AG04450 (cell line): ENCODE measurements at places on chromosomes 7 and 10.

DNA sequence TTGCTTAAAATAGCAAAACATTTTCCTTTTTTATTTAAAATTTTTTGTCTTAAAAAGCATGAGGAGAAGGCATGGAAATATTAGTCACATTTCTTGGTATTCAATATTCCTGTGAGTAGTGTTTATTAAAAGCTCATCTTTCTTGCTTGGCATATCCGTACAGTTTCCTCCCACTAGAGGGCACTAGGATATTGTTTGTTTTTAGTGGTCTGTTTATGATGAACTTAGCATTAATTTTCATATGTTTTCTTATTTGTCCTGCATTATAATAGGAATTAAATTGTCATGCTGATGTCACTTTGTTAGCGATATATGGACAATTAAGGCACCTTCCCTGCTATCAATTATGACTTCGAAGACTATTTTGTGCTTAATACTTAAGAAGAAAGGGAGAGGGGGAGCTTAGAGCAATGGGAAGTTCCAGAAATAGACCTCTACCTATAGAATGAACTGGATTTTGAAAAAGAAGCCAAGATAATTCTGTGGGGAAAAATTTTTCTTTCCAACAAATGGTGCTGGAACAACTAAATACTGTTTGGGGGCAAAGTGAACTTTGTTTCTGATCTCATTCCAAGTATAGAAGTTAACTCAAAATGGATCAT is 91.0 kb upstream of the STRIP2 start:
- DNase-seq, result no peak

DNA sequence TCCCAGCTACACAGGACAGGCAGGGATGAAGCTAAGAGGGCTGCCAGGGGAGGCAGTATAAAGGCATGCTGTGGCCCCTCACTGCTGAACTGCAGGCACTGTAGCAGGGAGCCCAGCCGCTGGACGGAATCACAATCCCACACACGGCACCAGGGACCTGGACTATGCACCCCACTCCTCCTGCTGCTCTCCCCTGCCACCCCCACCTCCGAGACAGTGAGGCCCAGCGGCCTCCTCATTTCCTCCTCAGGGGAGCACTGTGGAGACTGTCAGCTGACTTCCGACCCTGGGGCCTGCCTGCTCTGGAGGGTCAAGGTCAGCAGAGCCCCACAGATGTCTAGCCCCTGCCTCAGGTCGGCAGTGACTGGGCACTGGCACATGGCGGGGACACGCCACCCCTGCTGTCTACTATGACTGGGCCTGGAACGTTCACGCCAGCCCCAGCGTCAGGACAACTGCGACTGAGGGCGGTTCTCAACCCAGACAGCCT is 92.7 kb downstream of the FAM53B start:
- no peak for DNase-seq

GRCh38 chr7:365593-365992 is 75.6 kb downstream of the FOXL3 start:
- DNase-seq, result no peak

GRCh38 chr10:59907918-59908807 is 1.8 kb upstream of the CCDC6 start:
- DNase-seq, result peak; percentile 63

DNA sequence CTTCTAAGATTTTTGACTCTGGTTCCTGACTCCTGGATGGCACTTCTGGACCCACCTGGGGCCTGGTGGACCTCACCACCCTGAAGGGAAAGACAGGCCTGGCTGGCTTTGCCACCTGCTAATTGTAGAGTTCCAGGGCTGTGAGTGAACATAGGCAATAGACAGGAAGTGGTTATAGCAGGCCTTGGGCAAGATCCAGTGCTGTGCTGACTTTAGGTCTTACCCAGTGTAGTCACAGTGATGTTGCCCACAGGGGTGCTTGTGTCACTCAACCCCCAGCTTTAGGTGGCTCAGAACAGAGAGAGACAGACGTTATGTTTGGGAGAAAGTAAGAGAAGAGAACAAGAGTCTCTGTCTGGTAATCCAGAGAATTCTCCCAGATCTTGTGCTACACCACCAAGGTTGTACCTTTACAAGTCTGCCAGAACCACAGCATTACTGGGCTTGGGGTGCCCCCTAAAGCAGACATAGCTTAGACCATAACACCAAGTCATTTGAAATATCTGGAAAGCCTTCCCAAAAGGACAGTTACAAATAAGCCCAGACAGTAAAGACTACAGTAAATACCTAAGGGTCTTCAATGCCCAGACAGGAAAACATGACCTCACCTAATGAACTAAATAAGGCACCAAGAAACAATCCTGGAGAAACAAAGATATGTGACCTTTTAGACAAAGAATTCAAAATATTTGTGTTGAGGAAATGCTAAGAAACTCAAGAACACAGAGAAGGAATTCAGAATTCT is 303.4 kb downstream of the PCLO start:
- no peak for DNase-seq

DNA sequence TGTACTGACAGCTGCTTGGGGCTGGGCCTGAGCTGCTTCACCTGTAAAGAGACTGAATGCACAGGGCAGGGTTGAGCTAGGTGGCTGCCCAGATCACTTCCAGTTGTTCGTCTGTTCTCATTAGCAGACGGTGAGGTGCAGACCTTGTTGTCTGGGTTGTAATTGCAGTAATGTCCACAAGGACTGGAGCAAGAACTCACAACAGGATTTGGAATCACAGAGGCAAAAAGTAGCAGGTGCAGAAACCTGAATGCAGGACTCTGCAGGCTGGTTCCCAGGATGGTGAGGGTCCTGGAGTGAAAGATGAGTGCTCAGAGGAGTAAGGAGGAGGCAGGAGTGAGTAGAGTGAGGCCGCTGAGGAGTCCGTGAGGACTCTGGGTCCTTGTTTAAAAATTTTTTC is 9.2 kb downstream of the ZSCAN25 start:
- DNase-seq, result no peak

DNA sequence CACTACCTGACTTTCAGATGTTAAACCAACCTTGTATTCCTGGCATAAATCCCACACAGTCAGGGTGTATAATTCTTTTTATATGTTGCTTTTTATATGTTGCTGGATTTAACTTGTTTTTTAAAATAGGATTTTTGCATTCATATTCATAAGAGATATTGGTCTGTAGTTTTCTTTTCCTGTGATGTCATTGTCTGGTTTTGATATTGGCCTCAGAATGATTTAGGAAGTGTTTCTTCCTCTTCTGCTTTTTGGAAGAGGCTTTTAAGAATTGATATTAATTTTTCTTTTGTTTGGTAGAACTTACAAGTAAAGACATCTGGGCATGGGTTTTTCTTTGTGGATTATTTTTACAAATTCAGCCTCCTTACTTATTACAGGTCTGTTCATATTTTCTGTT is 93.1 kb downstream of the CARD11 start:
- DNase-seq, result no peak

- peak; percentile 16 for DNase-seq
These were observed 43.3 kb upstream of the MTURN start for GRCh38 chr7:30091491-30091912.

DNA sequence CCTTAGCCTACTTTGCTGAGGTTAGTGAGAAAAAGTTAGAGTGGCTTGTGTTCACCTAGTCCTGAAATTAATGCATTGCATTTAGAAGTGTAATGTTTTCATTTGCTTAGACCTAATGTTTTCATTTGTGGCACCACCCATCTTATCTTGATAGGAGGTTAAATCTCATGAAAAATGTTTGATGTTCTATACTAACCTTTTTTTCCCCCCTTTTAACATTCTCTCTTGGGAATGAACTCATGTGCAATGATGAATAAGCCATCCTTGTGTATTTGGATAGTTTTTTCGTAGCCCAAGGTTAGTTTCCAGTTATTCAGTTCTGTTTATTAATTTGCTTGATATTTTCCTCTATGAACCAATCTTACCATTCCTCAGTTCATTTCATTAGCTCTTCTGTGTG is 2.8 kb downstream of the FHIP2A start:
- no peak for DNase-seq

- DNase-seq, result no peak
These were observed 325.2 kb downstream of the PRPF18 start for GRCh38 chr10:13911821-13912520.

GRCh38 chr7:100678291-100678984 is 4.9 kb downstream of the GNB2 start:
- no peak for DNase-seq

GRCh38 chr7:46512891-46513413 is 591.9 kb upstream of the IGFBP3 start:
- peak; percentile 74 for DNase-seq

GRCh38 chr10:96512524-96513304 is 1.0 kb downstream of the TLL2 start:
- DNase-seq, result no peak

DNA sequence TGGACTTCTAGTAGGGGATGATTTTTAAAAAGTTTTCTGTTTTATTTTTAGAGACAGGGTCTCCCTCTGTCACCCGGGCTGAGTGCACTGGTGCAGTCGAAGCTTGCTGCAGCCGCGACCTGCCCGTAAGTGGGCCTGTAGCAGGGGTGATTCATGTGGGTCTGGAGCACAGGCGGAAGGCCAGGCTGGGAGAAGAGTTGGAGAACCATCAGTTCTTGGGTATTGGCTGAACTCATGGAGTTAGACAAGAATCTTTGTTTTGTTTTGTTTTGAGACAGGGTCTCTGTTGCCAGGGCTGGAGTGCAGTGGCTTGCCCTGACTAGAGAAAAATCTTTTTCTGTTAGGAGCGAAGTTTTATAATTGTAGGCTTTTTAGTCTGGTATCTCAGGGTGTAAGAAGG is 5.7 kb downstream of the SRRT start:
- no peak for DNase-seq

GRCh38 chr10:116263870-116264655 is 8.9 kb downstream of the GFRA1 start:
- DNase-seq, result no peak

DNA sequence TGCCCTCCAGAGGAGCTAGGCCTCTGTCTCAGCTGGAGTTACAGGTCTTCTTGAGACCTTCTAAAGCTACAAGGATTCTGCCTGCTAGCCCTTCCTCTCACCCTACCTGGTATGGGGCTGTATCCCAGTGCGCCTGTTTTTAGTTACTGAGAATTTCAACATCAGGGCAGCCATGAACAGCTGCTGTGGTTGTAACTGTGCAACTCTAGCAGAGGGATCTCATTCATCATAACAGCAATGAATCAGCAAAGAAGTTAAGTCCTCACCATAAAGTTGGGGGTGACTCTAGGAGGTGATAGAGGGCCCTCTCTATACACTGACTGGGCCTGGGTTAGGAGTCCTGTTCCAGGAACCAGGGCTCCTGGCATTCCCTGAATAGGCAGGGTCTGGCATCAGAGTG is 14.0 kb upstream of the CDH23 start:
- no peak for DNase-seq

- no peak for DNase-seq
These were observed 6.8 kb downstream of the GNGT1 start for GRCh38 chr7:93913197-93913596.

DNA sequence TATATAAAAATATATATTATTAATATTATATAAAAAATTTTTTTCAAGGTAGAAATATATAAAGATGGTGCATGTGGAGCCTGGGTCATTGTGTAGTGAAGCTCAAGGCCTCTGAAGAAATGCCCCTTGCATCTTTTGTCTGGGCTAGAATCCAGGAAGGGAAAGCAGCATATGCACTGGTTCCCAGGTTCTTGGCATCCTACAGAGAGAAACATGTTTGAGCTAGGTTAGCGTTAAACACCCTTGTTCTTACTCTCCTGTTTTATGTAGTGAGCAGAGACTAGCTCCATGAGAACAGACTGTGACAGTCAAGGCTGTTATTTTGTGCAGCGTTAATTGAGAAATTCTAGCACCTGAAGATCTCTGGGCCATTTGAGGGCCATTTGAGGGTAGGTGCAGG is 116.1 kb downstream of the POM121L12 start:
- DNase-seq, result no peak

DNA sequence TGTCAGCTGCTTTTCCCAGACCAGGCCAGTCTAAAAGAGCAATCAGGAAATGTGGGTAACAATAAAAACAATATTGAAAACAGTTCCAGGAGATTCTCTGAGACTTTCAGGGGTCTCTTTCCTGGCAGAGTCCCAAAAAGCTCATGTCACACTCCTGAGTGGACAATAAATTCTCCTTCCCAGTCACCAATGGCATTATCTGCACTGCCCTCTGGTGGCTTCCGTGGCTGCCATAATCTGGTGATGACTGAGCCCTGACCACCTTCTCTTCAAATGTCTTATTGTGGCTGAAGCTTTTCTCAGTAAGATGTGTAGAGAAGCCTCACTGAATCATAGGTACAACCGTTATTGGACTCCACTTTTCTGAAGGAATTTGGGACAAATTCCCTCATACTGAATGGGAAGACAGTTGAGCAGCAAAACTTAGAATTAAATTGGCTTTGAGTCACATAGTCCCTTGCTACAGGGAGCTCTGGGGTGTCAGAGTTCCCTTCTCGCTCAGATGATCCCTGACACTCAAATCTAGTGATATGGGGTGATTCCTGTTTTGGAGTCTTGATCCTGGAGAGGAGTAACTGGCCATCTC is 24.4 kb upstream of the ASAH2 start:
- no peak for DNase-seq

GRCh38 chr7:4163565-4164203 is 518.4 kb upstream of the FOXK1 start:
- no peak for DNase-seq

DNA sequence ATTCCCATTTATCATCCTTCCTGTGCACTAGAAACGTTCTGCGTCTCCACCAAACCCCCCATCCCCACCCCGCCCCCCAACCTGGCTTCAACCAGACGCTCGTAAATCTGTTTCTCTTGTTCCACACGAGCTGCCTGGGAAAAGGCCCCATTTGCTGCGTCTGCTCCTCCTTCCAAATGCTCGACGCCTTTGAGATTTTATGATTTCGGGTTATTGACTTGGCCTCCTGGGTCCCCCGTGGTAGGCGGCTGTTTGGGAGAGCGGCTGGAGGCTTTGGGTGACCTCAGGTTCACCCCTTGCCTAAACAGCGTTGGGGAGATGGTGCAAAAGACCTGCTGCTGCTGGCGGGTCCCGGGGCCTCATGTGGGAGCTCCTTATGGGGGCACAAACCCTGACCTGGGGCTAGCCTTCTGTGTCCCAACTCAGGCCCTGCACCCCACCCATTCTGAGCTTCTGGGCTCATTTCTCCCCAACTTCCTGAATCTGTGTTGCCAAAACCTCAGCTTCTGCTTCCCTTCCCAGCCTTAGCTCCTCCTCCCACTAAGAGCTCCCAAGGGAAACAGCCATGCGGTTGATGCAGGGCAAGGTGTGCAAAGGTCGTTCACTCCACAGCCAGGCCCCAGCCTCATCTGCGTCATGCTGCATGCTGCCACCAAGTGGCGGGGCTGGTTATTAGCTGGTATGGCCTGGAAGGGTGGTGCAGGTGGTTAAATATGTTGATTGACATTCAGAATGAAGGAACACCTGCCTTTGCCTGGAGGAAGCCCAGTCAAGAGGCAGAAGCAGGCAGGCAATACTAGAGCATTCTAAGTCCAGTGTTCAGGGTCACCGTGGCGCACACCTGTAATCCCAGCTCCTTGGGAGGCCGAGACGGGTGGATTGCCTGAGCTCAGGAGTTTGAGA is 49.1 kb upstream of the ELN start:
- DNase-seq, result no peak
